ENCODE measurements at places on chromosomes 5 and 9.

DNA sequence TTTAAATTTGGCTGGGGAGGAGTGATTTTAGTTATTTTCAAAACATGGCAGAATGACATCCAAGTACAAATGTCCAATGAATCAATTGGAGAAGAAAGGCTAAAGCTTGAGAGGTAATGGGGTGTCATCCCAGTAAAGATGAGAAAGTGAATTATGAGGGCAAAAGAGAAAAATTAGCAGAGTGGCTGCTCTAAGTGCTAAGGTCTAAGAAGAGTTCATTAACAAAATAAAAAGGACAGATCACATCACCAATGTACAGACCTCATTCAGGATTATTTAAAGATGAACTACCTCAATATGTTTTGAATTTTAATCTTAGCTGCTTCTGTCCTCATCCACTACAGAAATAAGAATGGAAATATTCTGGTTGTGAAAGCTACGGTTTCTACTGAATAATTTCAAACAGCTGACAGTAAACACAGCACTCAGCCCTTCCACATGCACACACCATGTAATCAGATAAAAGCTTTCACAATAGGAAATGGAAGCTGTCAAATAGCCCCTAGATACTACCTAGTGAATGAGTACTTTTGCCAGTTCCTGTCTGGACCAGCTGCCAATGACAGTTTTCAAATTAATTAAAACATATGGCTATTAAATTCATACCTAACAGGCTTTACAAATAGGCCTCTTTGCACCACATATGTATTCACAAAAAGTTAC, 171.5 kb downstream of the SSBP2 start:
- DNase-seq: no peak

- peak; percentile 90 for DNase-seq
Measured at GRCh38 chr5:119878712-119879111, 249.4 kb downstream of the FAM170A start.

GRCh38 chr5:59487068-59487686, 406.3 kb downstream of the PDE4D start:
- peak; percentile 57 for DNase-seq

- DNase-seq: peak; percentile 64
Measured at GRCh38 chr5:90473396-90474234, 956 bp downstream of the MBLAC2 start.

GRCh38 chr9:129702589-129703520, 37.4 kb downstream of the PRRX2 start:
- DNase-seq: no peak

DNA sequence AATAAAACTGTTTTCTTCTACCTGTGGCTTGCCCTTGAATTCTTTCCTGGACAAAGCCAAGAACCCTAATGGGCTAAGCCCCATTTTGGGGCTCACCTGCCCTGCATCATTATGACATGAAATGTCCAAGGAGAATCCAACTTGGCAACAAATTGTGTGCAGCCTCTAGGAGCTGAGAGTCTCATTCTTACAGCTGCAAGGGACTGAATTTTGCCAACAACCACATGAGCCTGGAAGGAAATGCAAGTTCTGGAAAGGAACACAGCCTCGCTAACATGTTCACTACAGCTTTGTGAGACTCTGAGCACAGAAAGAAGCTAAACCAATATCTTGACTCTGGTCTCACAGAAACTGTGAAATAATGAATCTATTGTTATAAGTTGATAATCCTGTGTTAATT, 94.8 kb upstream of the CDH12 start:
- no peak for DNase-seq

DNA sequence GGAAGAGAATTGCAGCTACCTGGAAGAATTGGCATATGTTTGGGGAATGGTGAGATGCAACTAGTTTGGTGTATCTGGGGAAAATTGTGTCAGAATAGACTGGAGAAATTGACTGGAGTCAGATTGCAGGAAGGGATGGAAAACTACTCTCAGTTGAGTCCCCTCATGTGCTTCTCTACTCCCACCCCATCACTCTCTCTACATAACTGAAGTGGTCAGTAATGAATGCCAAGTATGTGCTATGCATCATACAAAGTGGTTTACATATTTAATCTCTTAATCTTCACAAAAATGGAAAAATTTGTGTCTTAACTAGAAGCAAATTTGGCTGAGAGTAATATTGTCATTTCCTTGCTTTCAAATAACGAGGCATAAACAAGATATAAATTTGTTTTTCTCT, 146.4 kb upstream of the TNC start:
- DNase-seq: no peak

DNA sequence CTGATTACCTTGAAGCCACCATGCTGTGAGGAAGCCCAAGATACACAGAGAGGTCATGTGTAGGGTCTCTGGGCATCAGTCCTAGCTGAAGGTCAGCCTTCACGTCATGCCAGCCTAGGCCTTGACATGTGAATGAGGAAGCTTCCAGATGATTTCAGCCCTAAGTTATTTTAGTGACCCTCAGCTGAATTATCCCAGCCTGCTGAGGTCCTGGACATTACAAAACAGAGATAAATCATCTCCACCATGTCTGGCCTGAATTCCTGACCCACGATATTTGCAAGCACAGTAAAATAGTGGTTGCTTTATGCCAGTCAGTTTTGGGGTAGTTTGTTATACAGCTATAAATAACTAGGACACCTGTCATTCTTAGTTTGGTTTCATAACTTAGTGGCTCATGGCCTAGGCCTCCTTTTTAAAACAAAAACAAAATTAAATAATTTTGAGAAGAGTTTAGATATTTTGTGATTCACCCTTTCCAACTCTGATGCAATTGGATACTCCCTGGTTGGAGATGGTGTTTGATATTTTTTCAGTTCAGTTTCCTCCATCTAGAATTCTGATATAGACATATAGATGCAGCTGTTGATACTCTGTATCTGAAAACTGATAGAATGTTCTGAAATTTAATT, 571.3 kb upstream of the CLINT1 start:
- DNase-seq: no peak

GRCh38 chr9:35520364-35520710, 30.4 kb downstream of the RUSC2 start:
- no peak for DNase-seq

DNA sequence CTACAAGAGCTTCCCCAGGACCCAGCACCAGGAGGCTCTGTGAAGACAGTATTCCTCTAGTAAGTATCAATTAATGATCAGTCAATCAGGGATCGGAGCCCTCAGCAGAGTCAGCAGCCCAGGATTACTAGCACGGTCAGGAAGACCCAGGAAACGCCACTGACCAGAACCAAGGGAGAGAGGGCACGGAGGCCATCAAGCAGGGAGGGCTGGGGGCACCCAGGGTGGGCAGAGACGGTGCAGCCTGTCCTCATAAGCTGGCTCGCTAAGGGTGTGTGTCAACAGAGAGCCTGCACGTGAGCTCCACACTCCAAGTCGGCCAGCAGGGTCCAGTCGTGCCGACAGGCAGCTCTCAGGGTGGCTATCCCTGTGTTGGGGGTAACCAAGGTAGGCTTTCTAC, 29.0 kb downstream of the VAV2 start:
- DNase-seq: no peak

DNA sequence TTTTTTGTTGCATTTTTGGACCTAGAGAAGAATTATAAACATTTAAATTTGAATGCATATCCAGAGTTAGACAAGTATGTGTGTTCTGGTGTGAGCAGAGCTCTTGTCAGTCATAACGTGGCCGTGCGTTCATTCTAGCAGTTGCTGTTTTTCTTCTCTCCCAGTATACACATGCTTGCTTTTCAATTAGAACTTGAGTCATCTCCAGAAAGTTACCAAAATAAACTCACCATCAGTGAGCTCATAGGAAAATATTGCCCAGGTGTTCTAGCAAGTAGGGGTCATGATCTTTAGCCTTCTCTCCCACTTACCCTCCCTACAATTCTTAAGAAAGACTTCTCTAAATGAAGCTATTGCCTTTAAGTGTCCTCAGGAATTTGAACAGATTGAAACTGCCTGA, 247.5 kb upstream of the TUT7 start:
- no peak for DNase-seq

- DNase-seq: peak; percentile 50
Measured at GRCh38 chr9:118928722-118929121, 440.5 kb downstream of the BRINP1 start.

GRCh38 chr9:131098391-131099101, 2.2 kb downstream of the AIF1L start:
- peak; percentile 61 for DNase-seq

GRCh38 chr9:134028575-134029247, 3.4 kb downstream of the BRD3OS start:
- no peak for DNase-seq

- no peak for DNase-seq
Measured at GRCh38 chr5:78280261-78280660, 14.2 kb downstream of the AP3B1 start.

DNA sequence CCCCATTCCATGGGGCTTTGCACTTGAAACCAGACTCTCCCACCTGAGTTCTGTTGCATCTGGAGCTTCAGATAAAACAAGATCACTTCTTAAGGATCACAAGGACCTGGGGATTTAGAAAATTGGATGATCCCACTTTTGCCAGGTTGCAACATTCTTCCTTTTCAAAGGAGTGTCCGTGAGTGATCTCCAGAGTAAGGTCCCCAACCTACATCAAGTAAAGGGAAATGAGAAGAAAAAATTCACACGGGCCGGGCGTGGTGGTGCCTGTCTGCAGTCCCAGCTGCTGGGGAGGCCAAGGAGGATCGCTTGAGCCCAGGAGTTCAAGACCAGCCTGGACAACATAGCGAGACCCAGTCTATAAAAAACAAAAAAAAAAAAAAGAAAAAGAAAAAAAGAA, 41.2 kb upstream of the COL5A1 start:
- peak; percentile 75 for DNase-seq

DNA sequence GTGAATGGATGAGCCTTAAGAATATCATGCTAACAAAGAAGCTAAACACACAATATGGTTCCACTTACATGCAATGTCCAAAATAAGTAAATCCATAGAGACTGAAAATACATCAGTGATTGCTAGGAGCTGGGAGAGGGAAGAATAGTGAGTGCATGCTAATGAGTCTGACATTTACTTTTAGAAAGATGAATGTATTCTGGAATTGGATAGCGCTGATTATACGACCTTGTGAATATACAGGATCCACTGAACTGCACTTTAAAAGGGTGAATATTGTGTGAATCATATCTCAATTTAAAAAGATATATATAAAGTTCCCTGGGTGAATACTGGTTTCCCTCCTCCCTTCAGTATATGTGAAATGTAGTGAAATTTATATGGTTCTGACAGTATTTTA, 46.2 kb downstream of the LOX start:
- DNase-seq: no peak

- DNase-seq: no peak
Measured at GRCh38 chr5:14824499-14824898, 47.1 kb downstream of the ANKH start.

GRCh38 chr5:179230061-179230461, 115.2 kb downstream of the ADAMTS2 start:
- no peak for DNase-seq

DNA sequence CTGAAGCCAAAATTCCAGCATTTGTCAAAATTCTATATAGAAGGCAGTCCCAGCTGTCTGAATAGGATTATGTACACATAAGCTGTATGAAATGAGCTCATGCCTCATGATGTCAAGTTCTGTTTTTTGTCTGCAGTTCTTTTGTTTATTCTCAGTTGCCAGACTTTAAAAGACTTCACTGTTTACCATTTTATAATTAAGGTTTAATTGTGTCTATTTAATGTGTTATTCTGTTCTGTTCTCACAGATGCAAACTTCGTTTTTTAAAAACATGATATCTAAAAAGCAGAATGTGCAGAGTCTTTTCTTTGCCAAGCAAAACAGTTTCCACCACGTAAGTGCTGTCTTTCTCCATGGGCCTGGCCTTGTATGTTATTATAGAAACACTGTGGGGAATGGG, 31.1 kb downstream of the ERAP1 start:
- no peak for DNase-seq

DNA sequence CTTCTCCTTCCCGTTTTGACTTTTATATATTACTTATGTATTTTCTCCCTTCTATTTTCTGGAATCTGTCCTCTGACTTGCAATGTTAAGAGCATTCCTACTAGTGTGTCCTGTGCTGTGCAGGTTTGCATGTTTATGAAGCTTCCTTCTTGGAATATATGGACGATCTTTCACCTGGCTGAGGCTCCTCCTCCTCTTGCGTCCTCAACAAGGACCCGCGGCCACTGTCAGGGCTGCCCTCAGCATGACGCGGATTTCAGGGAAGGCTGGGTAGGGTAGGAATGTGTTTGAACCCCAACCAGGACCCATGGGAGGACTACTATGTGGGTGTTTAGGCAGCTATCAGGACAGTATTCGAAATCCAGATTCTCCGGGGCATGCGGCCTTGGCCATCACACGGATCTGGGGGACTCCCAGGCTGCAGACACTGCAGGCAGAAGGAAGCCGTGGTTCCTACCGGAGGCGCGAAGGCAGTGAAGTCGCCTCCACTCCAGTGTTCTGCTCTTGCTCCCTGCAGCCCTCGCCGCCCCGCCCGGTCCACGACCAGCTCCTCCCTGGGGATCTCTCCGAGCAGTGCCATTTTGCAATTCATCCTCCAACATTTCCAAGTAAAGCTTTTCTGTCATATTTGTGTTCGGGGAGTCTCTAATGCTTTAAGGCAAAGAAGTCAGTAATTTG, 37.0 kb upstream of the OSMR start:
- no peak for DNase-seq

- DNase-seq: no peak
Measured at GRCh38 chr5:158565017-158565789, 534.5 kb downstream of the EBF1 start.

GRCh38 chr5:45179686-45180085, 370.9 kb downstream of the MRPS30 start:
- DNase-seq: peak; percentile 40

Data from mesendoderm (in vitro differentiated cells).